OCI-LY7 (cell line): ENCODE measurements at places on chromosomes 1 and 21. TPM values are rescaled to one million over a fixed set of nuclear protein-coding genes. Genes with fewer than 3 reads are reported as not detected.

GRCh38 chr1:17122521-17123164 is 3.4 kb upstream of the PADI2 start:
- no peak for DNase-seq

Gene SLFNL1
- total RNA-seq, result 0.49 and 0.57 TPM in 2 replicates

GRCh38 chr21:32516756-32517649 is 68.3 kb downstream of the TCP10L start:
- DNase-seq, result no peak

- DNase-seq, result no peak
These were observed 18.3 kb upstream of the IL22RA1 start for GRCh38 chr1:24161270-24161669.

Gene PARS2
- 5.3 and 6.7 TPM in 2 replicates for total RNA-seq

GRCh38 chr1:248842781-248843331 is 4.8 kb downstream of the ZNF672 start:
- DNase-seq, result no peak

DNA sequence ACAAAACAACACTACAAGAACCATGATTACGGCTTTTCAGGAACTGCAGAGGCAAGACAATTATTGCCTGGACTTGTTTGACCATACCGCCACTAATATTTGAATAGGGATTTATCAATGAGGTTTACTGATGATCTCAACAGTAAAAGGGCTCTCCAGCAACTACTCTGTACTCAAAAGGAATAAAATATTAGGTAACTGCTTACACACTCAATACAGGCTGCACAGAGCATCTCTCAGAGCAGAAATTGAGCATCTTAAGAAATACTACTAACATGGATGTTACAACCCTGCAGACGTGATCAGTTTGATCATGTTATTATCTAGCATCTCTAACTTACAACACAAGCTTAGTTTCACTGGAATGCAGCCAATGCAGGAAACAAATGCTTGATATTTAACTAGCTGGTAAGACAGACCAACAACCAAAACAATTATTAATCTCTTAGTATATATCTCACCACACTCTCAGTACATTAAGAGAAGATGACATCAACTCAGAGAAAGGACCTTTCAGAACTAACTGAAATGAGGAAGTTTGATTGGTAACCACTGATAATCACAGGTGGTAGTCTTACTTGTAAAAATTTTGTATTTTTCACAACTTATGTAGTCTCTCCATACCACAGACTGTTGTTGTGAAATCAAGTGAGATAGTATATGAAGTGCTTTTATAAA is 52.2 kb downstream of the PUM1 start:
- peak; percentile 37 for DNase-seq

Gene GABPB2
- total RNA-seq, result 18.2 and 20.0 TPM in 2 replicates

- no peak for DNase-seq
These were observed 144.0 kb upstream of the KCND3 start for GRCh38 chr1:112133487-112133886.

DNA sequence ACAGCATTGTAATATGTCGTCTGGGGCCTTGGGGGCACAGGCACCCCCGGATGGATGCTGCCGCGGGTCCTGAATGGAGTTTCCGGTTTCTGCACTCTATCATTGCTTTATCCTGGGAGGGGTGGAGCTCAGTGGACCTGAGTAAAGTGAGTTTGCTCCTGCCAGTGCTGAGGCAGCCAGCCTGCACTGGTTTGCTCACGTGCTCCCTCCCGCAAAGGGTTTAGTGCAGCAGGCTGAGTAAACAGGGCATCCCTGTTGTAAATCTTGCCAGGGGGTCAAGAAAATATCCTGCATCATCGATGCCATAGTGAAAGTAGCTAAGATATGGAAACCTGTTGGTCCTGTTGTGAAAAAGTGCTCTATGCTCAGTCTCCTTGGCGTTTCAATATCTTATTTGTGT is 85.6 kb upstream of the BRINP3 start:
- DNase-seq, result no peak

DNA sequence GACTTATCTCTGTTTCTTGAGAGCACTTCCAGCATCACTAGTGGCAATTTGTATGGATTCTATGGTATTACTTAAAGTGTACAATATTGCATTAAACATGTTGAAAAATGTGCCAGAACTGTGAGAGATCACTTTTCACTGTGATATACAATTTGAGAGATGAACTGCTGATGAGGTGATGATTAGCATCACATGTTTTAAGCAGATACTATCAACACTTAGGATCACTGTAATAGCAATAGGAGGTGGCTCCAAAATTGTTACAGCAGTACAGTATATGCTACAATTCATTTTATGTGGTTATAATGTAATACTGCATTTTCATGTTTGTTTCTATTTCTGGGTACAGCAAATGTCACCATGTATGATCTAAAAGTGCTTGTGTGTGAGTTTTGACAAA is 570.0 kb downstream of the PTPRC start:
- no peak for DNase-seq

DNA sequence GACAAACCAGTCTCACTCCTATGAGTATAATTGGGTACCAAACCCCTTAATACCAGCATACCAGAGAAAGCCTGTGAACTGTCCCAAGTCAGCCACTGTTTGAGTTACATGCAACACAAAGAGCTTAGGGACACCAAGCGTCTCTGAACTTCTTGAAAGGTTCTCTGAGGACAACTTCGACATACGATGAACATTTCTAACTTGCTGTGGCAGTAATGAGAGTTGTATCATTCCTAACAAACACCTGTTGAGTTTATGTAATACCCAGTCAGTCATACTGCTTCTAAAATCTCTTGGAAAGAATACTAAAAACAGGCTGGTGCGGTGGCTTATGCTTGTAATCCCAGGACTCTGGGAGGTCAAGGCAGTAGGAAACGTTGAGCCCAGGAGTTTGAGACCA is 18.4 kb downstream of the CCT8 start:
- DNase-seq, result no peak

DNA sequence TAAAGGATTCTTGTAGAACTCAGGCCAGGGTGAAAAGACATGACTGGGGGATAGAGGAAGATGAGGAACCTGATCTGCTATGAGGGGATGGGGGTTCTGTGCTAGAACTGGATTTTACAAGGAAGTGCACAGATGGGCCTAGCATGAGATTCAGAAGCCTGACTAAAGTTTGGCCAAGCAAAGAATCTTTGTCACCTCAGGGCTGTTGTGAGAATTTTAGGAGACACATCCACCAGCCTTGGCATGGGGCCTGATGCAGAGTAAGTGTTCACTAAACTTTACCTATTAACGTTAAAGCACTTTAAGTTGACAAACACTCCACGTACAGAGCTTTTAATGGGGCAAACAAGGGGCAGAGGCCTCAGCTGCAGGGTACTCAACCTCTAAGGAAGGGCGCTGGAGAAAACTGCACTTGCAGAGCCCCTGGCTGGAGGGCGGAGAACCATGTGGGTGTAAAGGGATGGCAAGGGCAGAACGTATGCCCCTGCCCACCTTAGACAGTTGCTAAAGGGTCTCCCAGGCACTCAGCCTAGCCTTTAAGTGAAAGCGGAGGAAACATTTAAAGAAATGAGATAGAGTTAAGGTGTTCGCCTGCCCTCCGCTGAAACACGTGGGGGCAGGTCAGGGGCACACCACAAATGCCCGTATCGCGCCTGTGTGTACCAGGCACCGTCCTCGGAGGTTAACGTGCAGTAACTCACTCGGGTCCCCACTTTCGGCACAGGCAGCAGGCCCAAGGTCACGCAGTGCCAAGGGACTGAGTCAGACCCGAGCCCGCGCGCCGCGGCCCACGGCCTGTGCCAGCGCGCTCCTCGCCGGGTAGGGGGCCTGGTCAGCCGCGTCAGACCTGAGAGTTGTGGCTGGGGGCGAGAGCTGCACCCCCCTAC is 990 bp upstream of the MRPS6 start:
- no peak for DNase-seq

GRCh38 chr1:172298141-172298540 is 122.3 kb upstream of the C1orf105 start:
- DNase-seq, result no peak

Gene MAP1LC3C
- total RNA-seq, result not detected in 2 replicates

DNA sequence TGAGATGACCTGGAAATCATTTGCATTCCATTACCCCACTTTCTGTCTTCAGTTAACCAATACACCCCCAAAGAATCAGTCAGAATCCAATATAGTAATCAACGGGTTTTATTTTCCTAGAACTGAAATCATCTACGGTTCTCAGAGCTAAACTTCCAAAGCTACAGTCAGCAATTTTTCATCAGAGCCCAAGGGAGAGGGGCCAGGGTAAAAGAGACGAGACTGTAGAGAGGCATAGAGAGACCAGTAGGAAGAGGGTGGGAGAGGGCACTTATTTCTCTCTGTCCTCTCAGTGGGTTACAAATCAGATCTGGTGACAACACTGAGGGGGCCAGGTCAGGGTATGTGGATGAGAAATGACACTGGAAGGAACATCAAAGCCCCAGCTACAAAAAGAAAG is 1.1 kb upstream of the MRPL24 start:
- no peak for DNase-seq

DNA sequence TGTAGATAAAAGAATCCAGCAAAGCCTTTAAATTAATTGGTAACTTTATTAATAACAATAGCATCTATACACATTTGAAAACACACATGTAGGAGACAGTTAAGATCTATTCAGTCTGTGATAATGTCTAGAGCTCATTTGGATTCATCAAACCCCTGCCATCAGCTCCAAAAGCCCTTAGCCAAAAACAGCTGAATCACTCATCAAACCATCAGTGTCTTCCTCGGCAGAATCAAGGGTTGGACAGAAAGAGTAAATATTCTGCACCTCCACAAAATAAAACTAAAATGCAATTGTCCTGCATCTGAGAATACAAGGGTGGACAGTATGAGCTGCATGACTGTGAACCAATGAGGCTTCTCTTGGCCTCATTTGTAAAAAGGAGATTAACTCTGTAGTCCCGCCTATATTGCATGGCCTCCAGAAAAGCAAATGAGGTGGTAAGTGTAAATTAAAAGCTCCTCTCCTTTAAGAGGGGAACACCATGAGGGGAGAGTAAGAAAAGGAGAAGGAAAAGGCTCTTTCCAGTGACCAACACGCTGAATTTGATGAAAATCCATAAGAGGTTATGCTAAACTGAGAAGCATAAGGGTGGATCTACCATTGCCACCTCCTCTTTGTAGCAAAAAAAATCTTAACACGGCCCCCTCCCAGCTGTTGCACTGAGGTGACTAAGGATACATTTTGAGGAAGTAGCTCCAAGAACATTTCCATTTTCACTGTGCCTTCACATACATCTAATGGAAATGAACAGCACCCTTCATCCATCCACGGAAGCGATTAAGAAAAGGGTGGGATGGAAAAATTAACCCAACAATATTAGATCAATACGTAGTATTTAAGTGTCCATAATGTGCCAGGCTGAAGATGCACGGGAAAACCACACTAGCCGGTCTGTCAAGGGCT is 14.7 kb upstream of the BOLA1 start:
- DNase-seq, result peak; percentile 86

DNA sequence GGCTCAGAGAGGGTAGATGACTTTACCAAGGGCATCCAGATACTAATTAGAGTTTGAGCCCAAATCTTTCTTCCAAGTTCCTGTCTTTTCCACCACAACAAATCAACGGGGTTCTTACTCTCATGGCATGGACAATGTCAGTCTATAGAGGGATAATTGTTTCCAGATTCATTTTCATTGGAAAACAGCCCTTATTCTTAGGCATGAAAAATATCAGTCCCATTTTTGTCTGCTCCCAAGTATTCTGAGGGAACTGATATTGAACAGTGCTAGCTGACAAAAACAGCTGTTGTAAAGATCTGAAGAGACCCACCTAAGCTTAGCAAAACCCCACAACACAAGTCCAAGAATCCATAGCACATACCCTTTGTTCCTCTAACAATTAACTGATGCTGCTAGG is 349.1 kb upstream of the BEND5 start:
- no peak for DNase-seq

DNA sequence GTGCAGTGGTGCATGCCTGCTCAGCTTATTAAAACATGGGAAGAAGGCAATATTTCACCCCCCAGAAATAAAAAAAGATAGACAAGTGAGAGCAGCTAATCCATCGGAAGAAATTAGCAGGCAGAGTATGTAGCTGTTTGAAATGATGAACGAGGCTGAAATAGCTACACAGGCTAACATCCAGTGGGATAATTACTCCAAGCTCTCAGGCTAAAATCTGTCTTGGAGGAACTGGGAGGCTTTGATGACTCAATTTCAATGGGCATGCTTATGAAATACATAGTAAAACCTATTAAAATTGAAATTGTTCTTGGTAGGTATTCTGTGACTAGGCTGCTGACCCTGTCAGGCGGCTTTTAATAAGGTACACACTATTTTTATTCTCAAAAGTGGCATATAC is 84.1 kb upstream of the RRP15 start:
- DNase-seq, result no peak

GRCh38 chr1:21524686-21525339 is 15.6 kb downstream of the ALPL start:
- DNase-seq, result peak; percentile 42

DNA sequence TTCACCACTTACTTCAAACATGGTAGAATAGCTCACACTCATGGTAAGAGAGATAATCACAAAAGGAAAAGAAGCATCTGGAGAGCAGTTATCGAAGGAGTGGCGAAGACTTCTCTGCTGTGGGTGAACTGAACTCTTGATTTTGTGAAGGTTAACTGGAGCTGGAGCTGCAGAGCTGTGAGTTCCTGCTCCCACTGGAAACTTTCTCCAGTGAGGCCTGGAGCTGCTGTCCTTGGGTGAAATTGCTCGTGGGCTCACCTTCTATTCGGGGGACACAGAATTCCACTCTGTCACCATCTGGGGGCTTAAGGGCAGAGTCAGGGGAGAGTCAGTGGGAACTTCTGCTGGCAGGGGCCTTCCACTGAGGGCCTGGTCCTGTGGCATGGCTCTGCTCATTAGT is 45.9 kb downstream of the MAB21L3 start:
- no peak for DNase-seq

DNA sequence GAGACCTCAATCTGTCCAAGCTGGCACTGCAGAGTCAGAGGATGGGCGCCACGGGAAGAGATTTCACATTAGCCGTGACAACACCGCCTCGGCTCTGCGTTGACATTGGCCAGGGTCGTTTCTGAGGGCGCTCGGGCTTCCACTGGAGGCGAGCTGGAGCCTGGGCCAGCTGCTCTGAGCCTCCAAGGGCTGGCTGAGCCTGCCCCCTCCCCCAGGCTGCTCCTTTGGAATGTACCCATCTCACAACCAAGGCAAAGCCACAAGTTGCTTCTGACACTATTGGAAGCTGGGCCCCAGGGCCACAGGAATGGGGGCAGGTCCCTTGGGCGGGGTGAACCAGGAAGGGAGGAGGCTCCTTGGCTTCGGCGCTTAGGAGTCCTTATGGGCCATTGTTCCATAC is 12.7 kb downstream of the GPR3 start:
- no peak for DNase-seq

DNA sequence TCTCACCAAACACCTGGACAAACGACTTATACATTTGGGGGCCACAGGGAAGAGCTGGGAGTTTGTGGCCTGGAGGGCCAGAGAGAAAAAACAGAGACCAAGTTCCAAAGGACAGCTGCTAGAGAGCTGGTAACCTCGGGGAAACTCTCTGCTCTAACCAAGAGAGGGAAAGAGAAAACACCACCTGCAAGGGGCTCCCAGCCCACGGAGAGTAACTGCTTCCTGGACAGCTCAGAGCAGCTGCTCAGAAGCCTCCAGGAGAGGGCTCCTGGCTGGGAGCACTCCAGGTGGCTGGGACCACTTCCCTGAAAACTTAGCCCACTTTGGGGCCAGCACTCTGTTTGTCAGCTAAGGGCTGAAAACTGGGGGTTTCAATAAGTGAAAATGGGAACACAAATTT is 154.8 kb upstream of the GRIK3 start:
- DNase-seq, result peak; percentile 6
